Activated T-cell treated with anti-CD3 and anti-CD28 coated beads for 48 hours (primary cell): ENCODE measurements at places on chromosomes 7 and 10.

- no peak for DNase-seq
Measured at GRCh38 chr10:61785473-61786105, 115.9 kb upstream of the ARID5B start.

GRCh38 chr10:91879515-91880170 lies 29.6 kb downstream of the FGFBP3 start:
- no peak for DNase-seq

- DNase-seq, result no peak
Measured at GRCh38 chr7:74256491-74257408, 2.6 kb upstream of the RFC2 start.

DNA sequence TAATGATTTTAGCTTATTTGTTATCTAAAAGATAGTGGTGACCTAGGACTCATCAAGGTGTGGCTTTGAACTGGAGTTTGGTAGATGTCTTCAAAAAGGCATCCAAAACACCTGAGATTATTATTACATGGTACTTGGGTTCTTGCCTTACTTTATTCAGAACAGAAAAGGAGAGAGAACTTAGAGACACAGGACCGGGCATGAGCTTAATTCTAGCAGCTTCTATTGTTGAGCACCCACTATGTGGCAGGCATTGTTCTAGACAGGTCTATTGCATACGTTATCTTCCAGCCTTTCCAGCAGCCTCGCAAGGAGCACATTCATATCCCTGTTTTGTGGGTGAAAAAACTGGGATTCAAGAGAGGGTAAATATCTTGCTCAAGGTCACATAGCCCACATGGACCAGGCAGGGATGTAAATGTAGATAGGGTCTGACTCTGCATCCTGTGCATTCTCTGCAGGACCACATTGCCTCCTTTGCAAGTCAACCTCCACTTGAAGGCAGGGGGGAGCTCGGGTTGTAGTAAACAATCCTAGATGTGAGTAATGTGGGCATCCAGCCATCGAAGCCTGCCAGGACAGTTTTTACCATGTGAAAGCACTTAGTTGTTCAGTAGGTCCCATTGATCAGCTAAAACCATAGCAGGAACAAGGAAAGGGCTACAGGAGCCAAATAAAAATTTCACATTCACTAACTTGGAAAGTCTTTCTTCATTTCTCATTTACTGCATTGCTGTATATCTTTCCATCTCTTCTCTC lies 551.4 kb downstream of the LRMDA start:
- DNase-seq, result no peak

DNA sequence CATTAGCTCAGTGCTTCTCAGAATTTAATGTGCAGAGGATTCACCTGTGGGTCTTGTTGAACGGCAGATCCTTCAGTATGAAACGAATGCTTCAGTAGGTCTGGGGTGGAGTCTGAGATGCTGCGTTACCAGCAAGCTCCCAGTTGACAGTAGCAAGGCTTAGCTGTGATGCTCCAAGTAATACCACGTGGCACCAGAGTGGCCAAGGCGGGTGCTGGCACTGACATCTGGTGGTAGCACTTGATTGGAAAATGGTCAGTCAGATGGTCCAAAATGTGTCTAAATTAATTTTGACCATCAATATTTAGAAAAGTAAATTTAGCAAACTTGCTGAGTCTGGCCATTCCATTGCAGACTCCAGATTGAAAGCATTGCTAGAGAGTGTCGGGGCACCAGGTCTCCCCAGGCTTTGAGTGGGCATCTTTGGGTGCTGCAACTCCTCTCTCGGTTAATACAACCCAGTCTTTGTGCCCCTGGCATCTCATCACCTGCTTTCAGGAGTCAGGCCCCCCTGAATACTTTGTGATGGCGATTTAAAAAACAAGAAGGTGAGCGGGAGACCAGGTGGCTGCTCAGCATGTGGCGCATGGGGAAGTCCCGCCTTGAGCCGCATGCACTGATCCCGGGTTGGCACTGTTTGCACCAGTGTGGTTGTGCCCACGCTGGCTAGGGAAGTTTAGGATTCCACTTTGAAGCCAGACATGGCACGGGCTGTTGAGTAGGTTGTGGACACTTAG lies 130.1 kb downstream of the NT5C2 start:
- no peak for DNase-seq

DNA sequence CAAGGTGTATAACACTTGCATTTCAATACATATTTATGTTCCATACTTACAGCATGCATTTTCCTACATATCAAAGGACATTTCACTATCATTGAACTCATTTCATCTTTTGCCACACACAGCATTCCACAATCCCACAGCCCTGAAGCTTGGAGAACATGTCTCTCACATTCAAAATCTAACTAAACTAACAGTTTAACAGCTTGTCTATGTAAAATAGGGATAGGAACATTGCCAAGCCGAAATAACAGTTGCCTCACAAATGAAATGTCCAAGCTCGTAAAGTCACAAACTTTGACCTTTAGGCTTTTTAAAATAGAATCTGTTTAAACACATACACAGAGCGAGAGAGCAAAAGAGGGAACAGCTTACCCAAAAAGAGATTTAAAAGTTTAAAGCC lies 65.3 kb downstream of the HGF start:
- DNase-seq, result no peak

- DNase-seq, result no peak
Measured at GRCh38 chr7:11331128-11332102, 357.7 kb downstream of the PHF14 start.

DNA sequence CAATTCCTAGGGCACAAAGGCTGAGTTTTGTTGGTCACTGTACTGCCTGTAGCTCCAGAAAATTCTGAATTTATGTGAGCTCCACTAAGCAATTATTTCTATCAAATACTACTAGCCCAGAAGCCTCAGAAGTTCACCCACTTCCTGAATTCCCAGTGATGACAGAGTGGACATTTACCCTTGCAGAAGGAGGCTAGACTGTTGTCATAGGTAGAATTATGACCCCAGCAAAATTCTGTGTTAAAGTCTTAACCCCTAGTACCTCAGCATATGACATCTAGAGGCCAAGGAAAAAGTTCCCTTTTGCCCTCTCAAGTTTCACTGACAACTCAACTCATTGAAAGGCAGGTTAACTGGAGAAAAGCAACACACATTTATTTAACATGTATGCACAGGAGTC lies 78.7 kb upstream of the KMT2E start:
- DNase-seq, result no peak

DNA sequence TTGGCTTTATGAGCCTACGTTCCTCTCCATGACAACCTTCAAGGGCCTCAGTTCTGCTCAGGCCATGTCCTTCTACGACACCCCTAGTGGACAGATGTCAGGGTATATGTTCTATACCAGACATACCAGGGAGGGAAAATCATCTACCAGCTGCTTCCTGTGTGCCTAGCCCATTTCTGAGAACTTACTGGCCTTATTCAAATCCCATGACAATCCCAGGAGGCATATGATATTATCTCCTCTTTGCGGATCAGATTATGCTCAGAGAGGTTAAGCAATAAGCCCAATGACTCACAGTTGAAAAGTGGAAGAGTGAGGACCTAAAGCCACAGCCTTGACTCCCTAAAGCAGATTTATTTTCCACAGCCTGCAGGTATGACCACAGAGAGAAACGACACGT lies 139.3 kb downstream of the GLI3 start:
- no peak for DNase-seq

DNA sequence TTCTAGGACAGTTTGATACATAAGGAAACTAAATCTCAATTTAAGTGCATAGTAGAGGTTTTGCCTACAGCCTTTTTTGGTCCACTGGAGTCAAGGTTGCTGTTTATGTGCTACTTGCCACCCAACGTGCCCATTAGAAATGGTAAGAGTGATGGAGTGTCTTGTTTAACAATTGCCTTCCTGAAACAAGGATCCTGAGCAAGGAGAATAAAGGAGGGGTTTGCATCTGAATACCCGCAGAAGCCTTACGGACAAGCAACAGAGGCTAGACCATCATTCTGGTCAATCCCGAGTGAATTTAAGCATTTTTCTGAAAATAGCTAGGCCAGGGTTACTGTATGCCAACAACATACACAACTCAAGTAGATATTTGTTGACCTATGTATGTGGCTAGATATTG lies 63.6 kb downstream of the MARCHF5 start:
- DNase-seq, result no peak

GRCh38 chr10:7558036-7558435 lies 108.7 kb downstream of the ITIH5 start:
- DNase-seq, result no peak

DNA sequence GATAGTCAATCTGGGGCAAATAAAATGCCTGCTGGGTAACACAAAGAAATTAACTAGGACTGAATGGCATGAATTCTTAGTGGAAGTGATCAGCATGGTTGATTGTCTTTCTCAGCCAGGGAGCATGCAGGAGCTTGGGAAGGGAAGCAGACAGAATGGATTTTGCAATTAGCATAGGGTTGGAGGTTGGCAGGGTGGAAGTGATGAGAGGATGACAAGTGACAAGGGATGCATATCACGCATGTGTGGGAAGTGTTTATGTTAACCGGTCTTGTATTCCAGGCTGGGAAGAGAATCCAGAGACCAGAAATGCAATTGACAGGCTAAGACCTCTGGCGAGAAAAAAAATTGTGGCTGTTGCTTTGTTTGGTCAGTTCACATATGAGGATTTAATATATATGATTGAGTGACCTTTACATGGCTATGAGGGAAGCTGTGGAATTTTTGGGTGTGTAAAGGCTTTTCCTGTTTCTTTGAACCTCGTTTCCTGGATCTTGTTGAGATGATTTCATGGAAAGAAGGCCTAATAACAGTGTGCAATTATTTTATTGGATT lies 8.3 kb downstream of the MDFIC start:
- no peak for DNase-seq

GRCh38 chr10:27542812-27543211 lies 38.7 kb downstream of the RAB18 start:
- DNase-seq, result no peak

- DNase-seq, result no peak
Measured at GRCh38 chr7:76356823-76357222, 2.0 kb downstream of the YWHAG start.
